Gastroesophageal sphincter (tissue), 4 donors: ENCODE measurements at places on chromosomes 12 and 14.

- no peak for ATAC-seq
Measured at GRCh38 chr14:97902630-97903029, 1105.4 kb downstream of the VRK1 start.

- ATAC-seq: no peak
Measured at GRCh38 chr14:79562185-79562584, 649.1 kb downstream of the DIO2 start.

DNA sequence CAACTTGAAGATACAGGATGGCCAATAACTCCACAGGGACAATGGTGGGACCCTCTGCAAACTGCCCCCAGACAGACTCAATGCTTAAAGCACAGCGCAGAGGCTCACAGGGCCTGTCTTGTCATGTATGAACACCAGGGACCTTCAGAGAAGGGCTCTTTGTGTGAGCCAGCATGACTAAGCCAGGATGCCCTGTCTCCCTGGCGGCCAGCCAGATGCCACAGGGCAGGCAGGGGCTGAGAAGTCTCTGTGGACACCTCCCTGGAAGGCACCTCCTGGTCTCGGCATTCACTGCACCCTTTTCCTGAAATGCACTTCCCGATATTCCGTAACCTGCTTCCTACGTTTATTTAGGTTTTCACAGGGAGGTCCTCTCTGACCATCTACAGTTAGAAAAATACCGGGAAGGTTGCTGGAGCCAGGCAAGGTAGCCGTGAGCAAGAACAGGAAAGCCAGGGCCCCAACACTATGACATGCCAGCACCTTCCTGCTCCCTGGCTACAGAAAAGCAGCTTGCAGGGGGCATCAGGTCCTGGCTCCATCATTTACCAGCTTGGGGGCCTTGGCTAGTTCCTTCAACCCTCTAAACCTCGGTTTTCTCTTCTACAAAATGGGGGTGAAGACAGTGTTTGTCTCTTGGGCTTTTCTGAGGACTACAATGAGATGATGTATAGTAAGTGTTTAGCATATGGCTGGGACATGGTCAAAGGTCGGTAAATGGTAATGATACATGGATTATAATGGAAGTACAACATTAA lies 65.0 kb downstream of the PITPNM2 start:
- ATAC-seq: peak; percentile 70

GRCh38 chr12:96447256-96447655 lies 42.1 kb upstream of the CFAP54 start:
- ATAC-seq: no peak

GRCh38 chr12:47610686-47611252 lies 95.1 kb downstream of the RPAP3 start:
- no peak for ATAC-seq

- no peak for ATAC-seq
Measured at GRCh38 chr12:117228239-117228638, 38.0 kb upstream of the FBXO21 start.

- ATAC-seq: no peak
Measured at GRCh38 chr14:20470603-20470901, 1.3 kb downstream of the PNP start.
